ENCODE measurements at places on chromosomes 16 and 17.

DNA sequence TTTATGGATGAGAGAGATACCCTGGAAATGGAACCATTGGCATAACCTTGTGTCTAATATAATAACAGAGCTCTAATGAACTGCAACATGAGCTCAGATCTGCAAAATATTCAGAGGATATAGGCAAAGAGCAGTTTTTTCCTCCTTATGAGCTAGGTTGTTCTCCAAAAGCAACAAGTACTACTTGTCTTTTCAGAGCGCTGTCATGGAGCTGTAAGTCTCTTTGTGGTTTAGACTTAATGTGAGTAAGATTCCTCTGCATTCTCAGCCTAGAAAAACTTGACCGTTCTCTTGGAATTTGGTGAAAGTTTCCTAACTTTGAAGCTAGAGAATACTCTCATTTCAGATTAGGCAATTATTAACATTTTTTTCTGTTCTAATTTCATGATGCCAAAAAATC, 85.2 kb downstream of the FTO start:
- DNase-seq, result no peak

- peak; percentile 81 for DNase-seq
Measured at GRCh38 chr17:45311760-45312476, 4.9 kb downstream of the MAP3K14 start.

DNA sequence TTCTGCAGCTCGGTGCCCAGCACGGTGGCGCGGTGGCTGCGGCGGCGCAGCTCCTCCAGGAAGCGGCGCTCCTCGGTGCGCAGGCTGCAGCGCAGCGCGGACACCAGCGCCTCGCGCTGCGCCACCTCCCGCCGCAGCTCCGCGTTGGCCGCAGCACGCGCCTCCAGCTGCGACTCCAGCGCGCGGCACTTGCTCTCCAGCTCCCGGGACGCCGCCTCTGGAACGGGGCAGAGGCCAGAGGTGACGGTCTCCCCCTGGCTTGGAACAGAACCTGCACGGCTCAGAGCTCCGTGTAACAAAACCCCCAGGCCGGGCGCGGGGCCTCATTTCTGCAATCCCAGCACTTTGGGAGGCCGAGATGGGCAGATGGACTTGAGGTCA, 13.2 kb upstream of the CLUH start:
- no peak for DNase-seq

DNA sequence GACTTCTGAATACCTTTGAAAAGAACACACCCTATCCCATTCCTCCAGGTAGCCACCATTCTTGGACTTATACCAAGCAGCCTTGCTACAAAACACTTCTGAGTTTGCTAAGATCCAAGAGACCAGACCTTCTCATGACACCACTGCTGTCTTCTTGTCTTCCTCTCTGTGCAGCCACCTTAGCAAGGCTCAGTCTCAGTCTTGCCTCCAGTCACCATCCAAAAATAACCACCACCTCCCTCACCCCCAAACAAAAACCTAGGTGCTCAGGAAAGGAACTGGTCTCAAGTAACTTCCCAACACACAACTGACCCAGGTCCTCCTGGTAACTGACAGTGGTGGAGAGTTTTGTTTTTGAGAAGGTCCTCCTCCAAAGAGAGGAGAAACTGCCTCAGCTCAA, 90.9 kb upstream of the CORO6 start:
- DNase-seq, result no peak

DNA sequence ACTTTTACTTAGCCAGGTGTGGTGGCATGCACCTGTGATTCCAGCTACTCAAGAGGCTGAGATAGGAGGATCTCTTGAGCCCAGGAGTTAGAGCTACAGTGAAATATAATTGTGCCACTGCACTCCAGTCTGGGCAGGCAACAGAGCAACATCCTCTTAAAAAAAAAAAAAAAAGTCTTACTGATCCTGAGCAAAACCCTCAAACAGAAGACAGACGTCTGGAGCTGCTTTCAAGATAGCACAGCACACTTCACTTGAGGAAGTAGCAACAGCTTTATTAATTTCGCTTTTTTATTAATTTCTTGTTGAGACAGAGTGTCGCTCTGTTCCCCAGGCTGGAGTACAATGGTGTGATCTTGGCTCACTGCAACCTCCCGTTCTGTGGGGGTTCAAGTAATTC, 10.2 kb upstream of the GGA2 start:
- no peak for DNase-seq

GRCh38 chr17:80260069-80260535, 550 bp upstream of the RNF213 start:
- peak; percentile 81 for DNase-seq

- no peak for DNase-seq
Measured at GRCh38 chr16:76176153-76176552, 101.0 kb upstream of the CNTNAP4 start.

DNA sequence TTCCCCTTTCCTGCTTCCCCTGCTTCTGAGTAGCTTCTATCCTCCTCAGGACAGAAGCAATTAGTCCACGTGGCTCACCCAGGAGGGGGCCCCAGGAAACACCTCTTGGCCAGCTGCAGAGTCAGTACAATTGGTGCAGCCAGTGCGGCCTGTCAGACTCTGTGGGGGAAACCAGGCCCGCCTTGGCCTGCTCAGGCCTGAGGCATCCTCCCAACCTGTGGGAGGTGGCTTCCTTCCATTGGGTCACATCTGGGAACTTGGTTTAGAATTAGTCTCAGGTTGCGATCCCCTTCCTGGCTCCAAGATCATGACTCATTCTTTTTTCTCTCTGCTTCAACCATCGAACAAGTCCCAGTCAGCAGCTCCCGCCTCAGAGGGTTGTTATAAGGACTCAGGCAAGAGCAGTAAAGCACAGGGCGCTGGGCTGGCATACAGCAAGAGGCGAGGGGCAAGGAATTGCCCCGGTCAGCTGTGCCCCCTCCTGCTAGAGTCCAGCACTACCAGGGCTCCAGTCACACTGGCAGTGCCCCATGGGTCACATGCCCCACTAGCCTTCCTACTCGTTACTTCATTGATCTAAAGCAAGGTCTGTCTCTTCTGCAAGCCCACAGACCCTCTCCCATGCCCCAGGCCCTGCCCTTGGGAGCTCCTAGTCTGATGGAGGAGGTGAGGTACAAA, 8.1 kb upstream of the EPX start:
- no peak for DNase-seq

DNA sequence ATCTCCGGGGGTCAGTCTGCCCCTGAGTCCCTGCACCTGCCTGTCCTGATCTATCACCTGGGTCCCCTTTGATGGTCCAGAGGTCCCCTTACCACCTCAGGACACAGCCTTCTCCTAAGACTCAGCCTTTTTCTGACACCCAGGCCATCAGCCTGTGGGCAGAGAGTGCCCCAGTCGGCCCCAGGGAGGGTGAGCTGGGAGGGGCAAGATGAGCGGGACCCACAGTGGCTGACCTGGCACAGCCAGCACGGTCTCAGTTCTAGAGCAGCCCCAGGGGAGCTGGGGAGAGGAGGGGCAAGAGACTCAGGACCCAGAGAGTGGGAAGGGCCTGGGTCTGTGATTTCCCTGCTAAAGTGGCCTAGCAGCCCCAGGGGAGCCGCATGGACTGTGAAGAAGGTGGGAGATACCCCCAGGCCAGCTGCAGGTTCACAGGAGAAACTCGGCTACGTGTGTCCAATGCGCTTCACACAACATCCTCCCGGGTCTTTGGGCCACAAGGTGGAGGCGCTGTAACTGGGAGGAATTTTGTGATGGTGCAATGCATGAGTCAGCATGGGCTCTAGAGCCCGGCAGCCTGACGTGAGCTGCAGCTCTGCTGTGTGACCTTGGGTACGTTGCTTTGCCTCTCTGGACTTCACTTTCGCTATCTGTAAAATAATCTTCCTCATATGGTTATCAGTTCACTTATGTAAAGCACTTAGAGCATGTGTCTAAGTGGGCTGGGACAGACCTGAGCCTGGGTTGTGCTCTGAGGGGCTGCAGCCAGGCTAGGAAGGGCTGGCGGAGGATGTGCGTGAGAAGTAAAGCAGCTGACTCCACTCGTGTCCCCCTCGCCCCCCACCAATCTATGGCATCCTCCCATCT, 67.2 kb upstream of the LHX1 start:
- no peak for DNase-seq

GRCh38 chr17:33192951-33193911, 99.9 kb downstream of the ASIC2 start:
- DNase-seq, result no peak

DNA sequence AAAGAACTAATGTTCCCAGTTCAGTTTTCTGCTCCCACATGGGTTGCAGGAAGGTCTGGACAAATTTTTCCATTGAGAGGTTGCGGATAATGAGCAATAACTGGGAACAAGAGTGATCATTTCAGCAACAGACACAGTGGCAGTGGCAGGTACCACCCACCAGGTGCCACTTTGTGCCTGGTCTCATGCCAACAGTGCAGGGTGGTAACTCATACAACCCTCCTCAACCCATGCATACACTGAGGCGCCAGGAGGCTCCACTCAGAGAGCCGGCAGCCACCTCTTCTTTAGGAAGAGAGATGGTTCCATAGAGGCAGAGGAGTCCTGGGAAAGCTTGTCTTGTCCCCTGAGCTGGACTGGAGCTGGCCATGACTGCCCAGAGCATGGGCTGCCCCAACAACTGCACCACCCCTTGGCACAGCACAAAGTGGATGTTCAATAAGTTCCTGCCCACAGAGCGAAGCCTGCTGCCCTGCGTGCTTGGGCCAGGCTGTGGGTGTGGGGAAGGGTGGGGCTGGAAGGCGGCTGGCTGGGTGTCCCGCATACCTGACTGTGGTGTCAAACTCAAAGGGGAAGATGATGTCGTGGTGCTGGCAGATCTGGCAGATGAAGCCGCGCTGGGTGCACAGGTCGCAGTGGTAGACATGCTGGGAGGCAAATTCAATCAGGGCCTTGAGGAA, 6.4 kb upstream of the ARHGAP27 start:
- no peak for DNase-seq

DNA sequence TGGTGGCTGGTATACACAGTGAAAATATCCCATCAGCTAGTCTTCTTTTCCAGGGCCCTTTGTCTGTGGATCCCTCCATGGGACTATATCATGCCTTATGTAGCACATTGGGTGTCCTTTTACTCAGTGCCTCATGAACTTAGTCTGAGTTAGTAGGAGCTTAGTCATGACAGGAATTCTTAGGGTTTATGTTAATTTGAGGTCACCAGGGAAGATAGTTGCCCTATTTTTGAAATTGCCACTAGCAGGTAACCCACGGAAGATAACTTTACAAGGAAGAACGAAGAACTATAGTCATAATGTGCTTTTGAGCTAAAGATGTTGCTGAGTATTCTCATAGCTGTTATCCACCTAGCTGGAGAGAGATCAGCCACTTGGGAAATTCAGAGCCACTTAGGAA, 14.8 kb upstream of the PLK1 start:
- no peak for DNase-seq

DNA sequence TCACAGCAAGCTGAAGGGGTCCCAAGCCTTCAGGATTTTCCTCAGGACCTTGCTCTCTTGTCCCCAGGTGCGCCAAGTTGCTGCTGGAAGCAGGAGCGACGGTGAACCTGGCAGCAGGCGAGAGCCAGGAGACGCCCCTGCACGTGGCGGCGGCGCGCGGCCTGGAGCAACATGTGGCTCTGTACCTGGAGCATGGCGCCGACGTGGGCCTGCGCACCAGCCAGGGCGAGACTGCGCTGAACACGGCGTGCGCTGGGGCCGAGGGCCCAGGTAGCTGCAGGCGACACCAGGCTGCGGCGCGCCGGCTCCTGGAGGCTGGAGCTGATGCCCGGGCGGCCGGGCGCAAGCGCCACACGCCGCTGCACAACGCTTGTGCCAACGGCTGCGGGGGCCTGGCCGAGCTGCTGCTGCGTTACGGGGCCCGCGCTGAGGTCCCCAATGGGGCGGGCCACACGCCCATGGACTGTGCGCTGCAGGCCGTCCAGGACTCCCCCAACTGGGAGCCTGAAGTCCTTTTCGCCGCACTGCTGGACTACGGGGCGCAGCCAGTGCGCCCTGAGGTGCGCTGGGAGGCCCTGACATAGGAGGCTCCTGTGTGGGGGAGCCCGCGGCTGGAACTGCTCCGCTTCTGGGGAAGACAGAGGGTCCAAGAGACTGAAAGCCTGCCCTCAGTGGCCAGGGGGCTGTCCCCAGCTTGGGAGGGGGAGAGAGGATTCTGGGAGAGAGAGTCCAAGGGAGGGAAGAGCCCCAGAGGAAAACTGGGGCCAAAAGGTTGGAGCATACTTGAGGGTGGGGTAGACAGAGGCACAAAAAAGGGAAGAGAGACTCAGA, 6.4 kb downstream of the ASB16 start:
- no peak for DNase-seq

DNA sequence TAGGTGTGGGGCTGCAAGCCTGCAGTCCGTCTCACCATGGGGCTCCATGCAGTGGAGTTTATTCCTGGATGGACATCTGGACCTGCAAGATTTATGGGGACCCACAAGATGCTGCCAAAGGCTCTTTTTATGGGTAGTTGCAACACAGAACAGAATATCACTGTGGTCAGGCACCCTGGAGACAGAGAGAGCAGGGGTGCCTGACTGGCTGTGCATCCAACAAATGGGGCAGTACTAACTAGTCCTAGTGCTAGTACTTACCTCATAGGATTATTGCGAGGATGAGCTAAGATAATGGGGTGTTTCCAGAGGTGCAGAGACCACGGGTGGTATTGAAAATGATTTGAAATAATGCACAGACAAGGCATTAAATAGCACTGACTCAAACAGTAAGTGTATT, 42.4 kb upstream of the MMP2 start:
- DNase-seq, result no peak

DNA sequence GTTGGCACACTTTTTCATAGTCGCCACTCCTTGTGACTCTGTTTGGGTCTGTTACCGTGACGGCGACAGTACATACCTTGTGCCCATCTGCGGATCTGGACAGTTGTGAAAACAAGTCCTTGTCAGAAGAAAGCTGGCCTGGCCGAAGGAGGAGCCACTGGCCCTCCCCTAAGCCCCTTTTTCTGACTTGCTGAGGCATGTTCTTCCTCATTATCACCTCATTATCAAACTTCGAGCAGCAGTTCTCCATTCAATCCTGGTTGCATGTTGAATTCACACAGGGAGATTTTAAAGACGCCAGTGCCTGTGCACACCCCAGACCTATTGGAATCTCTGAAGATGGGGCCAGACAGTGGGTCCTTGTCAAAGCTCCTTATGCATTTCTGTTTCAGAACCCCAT, 61.1 kb downstream of the CYLD start:
- DNase-seq, result no peak

Data from lower lobe of right lung (tissue), 2 donors.